ENCODE measurements at places on chromosomes 5 and 9. TPM values are rescaled to one million over a fixed set of nuclear protein-coding genes. Genes with fewer than 3 reads are reported as not detected.

DNA sequence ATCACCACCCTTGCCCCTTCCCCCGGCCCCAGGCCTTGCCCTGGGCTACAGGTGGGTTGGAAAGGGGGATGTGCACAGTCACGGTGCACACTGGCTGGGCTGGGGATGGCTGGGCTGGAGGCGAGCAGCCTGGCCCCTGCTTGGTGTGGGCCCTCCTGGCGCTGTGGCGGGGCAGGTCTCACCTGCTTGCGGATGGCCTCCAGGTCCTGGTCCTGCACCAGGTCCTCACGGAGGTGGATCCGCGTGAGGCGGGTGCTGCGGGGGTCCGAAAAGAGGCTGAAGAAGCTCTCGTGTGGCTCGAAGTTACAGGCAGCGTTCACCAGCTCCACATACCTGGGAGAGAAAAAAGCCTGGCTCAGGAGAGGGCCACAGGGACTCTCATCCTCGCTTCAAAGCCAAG lies 18.1 kb downstream of the ZER1 start:
- no peak for DNase-seq

DNA sequence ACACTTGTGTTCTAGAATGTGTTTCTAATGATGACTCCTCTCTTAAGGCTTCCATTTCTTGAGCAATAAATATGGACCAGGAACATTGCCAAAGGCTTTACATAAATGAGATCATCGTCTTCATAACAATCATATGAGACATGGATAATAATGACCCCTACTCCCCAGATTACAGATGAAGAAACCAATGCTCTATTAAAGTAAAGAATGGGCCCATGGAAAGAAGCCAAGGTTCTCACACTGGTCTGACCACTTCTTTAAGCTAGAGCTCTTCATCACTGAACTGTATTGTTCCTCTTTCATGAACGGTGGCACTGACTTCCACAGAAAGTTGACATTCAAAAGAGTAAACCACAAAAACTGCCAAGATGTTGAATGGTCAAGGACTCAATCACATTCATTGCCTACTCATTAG lies 65.3 kb downstream of the MARCHF3 start:
- no peak for DNase-seq

DNA sequence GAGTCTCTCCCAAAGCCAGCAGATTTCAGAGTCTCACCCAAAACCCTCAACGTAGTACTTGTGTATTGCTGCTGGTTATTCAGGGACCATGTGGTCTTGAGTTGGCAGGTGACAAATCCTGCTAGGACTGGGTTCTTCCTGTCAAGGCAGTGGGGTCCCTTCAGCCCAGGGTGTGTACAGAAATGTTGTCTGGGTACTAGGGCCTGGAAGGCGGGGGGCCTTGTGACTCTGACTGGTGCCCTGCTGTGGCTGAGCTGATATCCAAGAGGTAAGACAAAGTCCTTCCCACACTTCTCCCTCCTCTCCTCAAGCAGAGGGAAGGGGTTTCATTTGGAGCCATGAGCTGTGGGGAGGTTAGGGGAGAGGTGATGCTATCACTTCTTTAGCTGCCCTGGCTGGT lies 58.8 kb downstream of the GABRA6 start:
- no peak for DNase-seq

ACSL6 gene
- total RNA-seq, result 0.34 TPM

DNA sequence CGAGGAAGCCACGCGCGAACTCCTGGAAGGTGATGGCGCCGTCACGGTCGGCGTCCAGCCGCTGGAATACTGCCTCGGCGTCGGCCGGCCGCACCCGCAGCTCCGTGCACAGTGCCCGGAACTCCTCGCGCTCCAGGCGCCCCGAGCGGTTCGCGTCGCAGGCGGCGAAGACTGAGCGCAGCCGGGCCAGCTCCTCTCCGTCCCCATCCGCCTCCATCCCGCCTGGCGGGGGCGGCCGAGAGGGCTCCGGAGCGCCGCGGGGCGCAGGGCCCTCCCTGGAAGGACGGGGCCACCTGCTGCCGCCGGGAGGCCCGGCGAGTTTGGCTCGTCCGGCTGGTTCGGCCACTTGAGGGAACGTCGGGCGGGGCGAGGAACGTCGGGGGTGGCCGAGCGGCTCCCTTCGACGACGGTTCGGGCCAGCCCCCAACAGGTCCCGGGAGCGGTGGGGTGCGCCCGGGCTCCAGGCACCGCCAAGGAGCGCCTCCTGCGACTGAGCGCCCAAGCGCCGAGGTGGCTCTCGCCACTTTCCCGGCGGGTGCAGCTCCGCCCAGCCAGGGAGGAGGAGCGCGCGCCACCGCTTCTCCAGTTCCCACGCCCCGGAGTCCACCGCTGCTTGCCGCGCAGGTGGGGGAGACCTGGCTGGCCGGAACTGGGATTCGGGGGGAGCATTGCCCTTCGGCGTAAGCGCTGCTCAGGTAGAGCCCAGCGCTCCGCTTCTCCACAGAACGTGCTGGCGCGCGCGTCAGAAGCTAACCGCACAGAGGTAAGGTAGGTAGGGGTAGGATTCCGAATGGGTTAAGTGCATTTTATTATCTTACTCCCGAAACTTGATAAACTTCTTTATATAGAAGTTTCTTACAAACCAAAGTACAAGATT lies at the start of gene RASEF:
Gene RASEF (minus strand): TSS at position 492 of the 877 bp plus-strand sequence. CDS start 275 bp downstream, at position 217.
- DNase-seq, result peak; percentile 19

DNA sequence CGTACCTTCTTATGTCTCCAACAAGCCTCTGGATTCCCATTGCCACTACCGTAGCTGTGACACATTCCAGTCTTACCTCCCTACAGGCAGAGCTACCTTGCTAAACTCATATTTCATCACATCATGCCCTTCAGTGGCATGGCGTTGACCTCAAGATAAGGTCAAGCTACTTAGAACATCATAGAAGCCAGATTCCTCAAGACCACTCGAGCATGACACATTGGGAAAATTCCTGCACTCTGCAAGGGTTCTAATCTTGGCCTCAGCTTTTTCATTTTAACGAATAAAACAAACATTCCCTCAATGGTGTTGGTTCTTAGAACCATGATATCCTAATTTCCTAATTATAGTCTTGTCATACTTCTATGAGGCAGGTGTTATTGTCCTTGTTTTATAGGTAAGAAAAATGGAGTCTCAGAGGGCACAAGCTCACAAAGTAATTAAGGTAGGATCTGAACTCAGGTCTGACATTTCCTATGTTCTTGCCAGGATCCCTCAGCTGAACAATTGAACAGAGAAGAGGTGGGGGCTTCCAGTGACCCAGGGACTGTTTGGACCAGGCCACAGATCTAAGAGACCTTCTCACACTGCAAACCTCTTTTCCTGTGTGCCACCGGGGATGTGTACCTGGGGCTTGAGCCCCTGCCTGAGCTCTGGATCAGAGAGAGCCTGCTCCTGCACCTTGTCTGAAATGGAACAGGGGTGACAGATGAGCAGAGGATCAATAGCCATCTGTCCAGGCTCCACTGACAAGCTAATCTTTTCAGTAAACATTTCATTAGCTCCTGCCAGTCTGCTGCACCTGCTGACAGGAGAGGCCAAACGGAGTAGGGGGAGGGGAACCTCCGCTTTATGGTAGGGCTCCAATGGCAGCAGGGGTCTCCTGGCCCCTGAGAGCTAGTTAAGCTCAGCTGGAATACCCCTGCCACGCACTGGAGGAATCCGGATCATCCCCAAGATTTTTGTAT lies 49.3 kb downstream of the ALG2 start:
- no peak for DNase-seq

PCDHA7 gene
- 0.65 TPM for total RNA-seq

DNA sequence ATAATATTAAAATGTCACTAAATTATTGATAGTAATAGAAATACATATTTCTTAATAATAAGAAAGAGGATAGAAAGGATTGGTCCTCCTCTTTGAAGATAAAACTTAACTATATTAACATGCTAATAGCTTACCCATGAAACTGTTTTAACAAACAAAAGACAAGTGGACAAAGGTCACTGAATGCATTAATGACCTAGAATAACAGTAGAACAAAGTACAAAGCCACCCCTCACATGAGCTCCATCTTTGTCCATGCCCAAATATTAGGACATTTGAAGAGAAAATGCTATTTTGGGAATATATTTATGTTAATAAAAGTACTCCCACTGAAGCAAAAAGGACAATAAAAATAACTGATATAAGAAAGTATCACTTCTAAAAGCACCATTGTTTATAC lies 34.1 kb upstream of the SLC22A5 start:
- DNase-seq, result no peak

- DNase-seq, result no peak
These were observed 155.4 kb upstream of the MAP3K1 start for GRCh38 chr5:56659971-56660370.

GABRB2 gene
- 0.28 TPM for total RNA-seq

- DNase-seq, result no peak
These were observed 7.8 kb downstream of the FAM81B start for GRCh38 chr5:95398989-95399388.

GRCh38 chr5:8633696-8634095 lies 764.7 kb downstream of the MTRR start:
- DNase-seq, result no peak

DNA sequence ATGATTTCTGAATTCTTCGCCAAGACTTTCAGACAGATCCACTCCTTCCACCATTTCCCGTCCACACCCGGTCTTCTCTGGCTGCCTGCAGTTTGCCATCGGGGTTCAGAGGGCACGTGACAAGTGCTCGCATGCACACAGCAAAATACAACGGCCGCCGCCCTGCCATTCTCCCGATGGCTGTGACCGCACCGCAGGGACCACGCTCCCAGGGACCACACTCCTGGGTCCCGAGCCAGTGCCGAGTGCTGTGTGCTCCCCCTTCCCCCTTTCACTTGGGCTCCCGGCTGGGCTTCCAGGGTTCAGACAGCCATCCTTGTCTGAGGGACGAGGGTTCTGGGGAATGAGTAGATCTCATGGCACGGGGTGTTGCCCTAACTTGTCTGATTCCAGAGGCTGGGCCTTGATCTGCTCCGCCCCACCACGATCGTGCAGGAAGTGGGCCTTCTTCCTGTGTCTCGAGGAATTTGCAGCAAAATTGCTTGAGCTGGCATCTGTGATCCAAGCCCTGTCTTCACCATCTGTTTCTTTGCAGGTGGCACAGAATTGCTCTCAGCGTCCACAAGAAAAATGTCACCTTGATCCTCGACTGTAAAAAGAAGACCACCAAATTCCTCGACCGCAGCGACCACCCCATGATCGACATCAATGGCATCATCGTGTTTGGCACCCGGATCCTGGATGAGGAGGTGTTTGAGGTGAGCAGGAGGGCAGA lies 59.2 kb downstream of the COL5A1 start:
- DNase-seq, result no peak

- DNase-seq, result no peak
These were observed 151.1 kb downstream of the ARL15 start for GRCh38 chr5:54159153-54159892.

- DNase-seq, result no peak
These were observed 66.1 kb downstream of the NPR3 start for GRCh38 chr5:32777222-32777621.

OR2S2 gene
- total RNA-seq, result not detected

TAS2R1 gene
- total RNA-seq, result not detected

SPINK5 gene
- total RNA-seq, result not detected

GRCh38 chr5:65861830-65862241 lies 64.5 kb upstream of the ERBIN start:
- no peak for DNase-seq

DNA sequence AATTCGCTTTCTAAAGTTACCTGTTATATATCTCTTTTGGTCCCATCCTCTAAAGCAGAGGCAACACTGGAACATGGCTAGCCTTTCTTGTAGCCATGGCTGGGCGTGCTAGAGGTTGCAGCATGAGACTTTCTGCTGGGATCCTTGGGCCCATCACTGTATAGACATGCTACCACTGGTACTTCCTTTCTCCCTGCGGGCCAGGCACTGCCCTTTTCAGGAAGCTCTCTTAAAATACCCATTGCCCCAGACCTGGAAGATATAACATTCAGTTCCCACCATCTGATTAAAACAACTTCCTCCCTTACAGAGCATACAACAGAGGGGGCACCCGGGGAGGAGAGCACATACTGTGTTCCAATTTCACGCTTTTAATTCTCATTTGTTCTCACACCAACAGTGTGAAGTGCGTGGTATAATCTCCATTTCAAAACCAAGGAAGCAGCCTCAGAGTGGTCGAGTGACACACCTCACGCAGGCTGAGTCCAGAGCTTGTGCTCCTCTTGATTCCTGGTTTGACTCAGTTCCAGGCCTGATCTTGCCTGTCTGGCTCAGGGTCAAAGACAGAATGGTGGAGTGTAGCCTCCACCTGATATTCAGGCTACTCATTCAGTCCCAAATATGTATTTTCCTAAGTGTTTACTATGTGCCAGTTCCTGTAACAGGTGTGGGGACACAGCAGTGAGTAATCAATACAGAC lies 22.6 kb downstream of the PTGS1 start:
- no peak for DNase-seq

NR2F1 gene
- total RNA-seq, result 179 TPM

ARID3C gene
- total RNA-seq, result not detected

DNA sequence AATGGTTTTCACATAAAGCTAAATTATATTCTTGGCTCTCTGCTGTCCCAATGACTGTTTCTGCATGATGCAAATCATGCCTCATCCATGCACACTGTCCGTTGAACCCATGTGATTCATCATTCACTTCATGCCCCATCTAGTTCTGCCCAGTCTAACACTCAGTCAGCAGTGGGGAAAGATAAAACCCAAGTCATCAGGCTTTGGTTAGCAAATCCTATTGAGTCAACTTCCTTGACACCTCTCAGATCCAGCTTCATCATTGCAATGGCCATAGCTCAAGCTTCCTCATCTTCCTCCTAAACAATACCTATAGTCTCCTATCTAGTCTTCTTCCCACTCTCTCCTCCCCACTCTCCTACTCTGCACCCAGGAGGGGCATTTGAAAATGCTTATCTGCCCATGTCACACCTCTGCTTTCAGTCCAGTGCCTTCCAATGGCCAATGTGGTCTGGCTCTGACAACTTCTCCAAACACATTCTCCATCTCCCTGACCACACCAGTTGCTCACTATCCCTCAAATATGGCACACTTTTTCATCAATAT lies 266.0 kb upstream of the TRIM32 start:
- no peak for DNase-seq

SLC34A1 gene
- not detected for total RNA-seq

- DNase-seq, result no peak
These were observed 116.2 kb upstream of the PANK3 start for GRCh38 chr5:168695301-168695835.

DNA sequence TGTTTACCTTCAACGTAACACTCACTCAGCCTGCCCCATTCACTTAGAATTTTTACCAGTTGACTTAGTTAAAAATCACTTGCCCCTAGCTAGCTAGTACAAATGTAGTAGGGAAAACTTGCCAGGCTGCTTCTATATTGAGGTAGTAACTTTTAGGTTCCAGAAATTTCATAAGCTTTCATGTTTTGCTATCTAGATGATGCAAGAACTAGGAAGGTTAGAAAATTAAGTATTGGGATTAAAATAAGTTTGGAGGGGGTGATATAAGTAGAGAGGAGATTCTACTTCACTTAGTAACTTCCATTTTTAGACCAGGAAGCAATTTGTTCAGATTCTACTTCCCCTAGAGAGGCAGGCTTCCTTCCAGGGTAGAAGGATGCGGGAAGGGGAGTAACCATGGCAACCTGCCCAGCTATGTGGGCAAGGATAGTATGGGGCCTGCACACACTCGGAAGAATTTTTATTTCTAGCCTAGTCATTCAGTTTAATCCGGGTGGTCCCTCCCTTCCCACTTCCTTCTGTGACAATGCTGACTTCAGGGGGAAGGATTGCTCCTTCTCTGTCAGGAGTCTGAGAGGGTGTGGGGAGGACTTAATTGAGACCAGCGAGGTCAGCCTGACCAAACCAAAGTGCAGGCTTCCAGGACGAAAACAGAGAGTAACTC lies 4.2 kb downstream of the DAB2 start:
- DNase-seq, result peak; percentile 71

Data from ovary (tissue), 10 donors.